ENCODE measurements at places on chromosomes 16 and 17.
A peak's percentile ranks its signal among the peaks of the same experiment; 100 is the strongest.

GRCh38 chr17:59941131-59941530 lies 23.4 kb downstream of the RNFT1 start:
- DNase-seq = no peak

DNA sequence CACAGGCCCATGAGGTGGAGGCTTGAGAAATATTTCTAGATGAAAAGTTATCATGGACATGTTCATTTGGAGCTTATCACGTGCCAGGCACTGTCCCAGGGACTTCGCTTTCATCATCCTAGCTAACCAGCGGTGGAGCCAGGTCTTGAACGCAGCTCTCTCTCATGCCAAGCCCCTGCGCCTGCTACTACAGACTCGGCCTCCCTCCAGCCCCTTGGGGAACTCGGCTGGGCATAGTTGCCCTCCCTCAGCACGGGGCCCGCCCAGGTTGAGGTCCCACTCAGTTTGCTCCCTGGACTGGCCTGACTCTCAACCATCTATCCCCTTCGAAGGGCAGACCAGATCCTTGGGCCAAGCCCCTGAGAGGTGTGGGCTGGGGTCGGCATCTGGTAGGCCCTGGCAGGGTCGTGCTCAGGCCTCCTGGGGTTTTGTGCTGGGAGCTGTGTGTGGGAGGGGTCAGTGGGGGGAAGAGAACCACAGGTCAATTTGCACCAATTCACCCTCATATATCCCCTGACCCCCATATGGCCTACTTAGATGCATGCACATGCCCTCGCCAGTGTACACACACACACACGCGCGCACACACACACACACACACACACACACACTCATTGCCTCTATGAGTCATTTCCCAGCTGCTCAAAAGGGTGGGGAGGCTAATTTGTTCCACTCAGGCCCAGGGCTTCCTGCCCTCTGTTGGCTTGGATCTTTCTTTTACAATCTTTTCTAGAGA lies 12.1 kb upstream of the SCN4A start:
- peak; percentile 87 for DNase-seq

DNA sequence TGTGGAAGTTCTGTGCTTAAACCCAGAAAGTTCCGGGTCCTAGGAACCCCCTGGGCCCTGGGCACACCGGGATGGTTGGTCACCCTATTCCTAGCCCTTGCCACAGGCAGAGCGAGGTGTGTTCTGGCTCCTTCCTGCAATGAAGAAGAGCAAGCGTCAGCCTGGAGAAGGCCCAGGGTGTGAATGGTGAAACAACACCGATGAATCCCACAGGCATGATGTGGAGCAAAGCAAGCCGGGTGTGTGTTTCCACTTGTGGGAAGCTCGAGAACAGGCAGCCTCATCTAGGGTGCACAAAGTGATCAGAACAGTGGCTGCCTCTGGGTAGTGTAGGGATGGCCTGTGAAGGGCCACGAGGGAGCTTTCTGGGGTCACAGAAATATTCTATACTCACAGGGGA lies 13.8 kb downstream of the KCNG4 start:
- DNase-seq = no peak

GRCh38 chr17:5630434-5630833 lies 46.1 kb upstream of the NLRP1 start:
- DNase-seq = no peak

Data from islet precursor cell (in vitro differentiated cells).